ENCODE measurements at places on chromosomes 5 and 9. TPM values are rescaled to one million over a fixed set of nuclear protein-coding genes. Genes with fewer than 3 reads are reported as not detected.

- no peak for DNase-seq
Measured at GRCh38 chr9:117231012-117231411, 183.8 kb downstream of the ASTN2 start.

DNA sequence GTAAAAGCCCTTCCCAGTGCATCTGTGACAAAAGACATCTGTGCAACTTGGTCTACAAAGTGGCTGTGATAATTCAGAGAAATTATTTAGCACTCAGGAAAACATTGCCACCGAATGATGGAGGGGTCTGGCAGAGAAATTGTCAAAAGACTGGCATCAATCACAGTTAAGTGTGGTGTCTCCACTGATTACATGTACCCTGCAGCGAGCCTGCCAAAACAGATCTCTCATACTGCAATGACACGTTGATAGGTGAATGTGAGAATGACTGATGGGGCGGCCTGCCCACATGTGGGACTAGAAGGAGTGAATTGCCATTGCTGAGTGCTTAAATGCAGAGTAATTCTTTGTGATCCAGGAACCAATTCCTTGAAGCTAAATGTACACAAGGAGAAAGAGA, 136.4 kb upstream of the PCSK5 start:
- DNase-seq: no peak

THBS4 gene
- 2.2 TPM for total RNA-seq

TLR4 gene
- not detected for total RNA-seq

Data from activated CD4-positive, alpha-beta memory T cell treated with anti-CD3 and anti-CD28 coated beads for 36 hours (primary cell).